Osteoblast (primary cell): ENCODE measurements at places on chromosomes 2 and 18. TPM values are rescaled to one million over a fixed set of nuclear protein-coding genes. Genes with fewer than 3 reads are reported as not detected.

DNA sequence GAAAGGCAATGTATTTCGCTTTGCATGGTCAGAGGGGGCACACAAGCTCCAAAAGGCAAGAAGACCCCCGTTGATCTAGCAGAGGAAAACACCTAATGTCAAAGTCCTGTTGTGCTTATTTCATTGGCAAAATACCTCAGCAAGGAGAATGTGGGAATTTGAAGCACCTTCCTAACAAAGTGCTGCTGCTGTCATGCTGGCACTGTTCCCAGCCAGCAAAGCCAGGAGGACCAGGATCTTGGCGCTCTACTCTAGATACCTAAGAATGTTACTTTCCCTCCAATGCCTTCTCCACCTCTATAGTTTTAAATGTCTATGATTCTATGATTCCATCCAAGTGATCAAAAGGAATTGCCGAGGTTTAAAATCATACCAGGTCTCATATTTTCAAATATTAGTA, 867.9 kb upstream of the POU3F3 start:
- DNase-seq = no peak

DNA sequence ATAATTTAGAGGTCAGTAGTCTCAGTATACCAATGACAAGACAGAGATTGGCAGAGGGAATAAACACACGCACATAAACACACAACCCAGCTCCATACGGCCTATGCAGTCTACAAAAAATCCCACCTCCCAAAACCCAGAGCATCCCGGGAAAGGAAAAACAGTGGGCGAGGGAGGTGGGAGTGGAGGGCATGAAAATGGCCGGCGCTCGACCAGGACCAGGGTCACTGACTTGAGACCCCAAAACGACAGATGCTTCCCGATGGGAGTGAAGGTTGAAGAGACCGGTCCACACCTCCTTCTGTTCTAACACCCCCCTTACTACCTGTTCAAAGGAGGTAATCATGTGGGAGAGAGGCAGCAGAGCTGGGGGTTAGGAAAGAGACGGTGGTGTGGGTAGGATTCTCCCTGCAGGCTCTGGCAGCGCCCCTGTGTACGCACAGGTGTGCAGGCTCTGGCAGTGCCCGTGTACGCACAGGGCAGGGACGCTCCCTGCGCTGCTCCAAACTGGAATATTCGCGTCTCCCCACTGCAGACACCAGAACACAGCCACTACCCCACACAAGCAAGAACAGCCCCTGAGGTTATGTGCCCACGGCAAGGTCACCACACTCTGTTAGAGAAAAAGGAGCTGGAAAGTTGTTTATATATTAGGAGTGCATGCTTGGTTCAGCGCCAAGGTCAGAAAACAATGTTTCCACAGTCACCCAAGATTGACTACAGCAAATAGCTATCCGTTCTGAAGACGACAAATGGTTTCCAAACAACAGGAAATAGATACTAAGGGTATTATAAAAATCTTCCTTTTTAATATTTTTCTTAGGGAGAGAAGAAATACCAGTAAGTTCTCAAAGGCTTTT, 67.9 kb downstream of the EIPR1 start:
- DNase-seq = peak; percentile 29

CFC1 gene
- not detected in 2 replicates for total RNA-seq

TUBA4B gene
- total RNA-seq = not detected in 2 replicates

GRCh38 chr2:64932371-64933216, 56.6 kb upstream of the SLC1A4 start:
- no peak for DNase-seq

GRCh38 chr2:11292464-11293255, 51.8 kb downstream of the ROCK2 start:
- no peak for DNase-seq

GRCh38 chr2:3442185-3442584, 62.7 kb downstream of the TRAPPC12 start:
- DNase-seq = peak; percentile 61

TLX2 gene
- total RNA-seq = under 0.01 and 0.36 TPM in 2 replicates

- DNase-seq = no peak
Observed at GRCh38 chr2:55923982-55924321, 370 bp upstream of the EFEMP1 start.

- DNase-seq = no peak
Observed at GRCh38 chr2:83017366-83018090, 1441.6 kb downstream of the SUCLG1 start.

DNA sequence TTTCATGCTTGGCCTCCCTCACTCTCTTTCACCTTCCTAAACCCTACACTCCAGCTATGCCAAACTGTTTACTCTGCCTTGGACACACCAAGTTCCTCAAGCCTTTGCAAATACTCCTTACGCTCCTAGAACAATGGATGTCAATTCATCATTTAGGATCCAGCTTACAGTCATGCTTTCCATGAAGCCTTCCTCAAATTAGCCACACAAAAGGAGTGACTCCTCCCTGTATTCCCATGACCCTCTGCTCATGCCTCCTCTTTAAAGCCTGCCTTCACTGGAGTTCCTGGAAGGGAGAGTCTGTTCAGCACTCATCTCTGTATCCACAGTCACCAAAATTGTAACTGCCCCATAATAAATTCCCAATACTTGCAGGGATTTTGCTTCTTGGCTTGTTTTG, 721 bp upstream of the EHD3 start:
- peak; percentile 47 for DNase-seq

GRCh38 chr18:63981719-63982118, 11.8 kb downstream of the SERPINB8 start:
- no peak for DNase-seq
